ENCODE measurements at places on chromosomes 4 and X.

- no peak overlapping the region for H3K27ac ChIP-seq
- no peaks in the 10 kb centered on the region for H3K4me1 ChIP-seq
- H3K4me3 ChIP-seq: no peak overlapping the region
- H3K36me3 ChIP-seq: no peaks in the 10 kb centered on the region
Measured at GRCh38 chr4:155705664-155706063, 39.0 kb downstream of the GUCY1A1 start.

DNA sequence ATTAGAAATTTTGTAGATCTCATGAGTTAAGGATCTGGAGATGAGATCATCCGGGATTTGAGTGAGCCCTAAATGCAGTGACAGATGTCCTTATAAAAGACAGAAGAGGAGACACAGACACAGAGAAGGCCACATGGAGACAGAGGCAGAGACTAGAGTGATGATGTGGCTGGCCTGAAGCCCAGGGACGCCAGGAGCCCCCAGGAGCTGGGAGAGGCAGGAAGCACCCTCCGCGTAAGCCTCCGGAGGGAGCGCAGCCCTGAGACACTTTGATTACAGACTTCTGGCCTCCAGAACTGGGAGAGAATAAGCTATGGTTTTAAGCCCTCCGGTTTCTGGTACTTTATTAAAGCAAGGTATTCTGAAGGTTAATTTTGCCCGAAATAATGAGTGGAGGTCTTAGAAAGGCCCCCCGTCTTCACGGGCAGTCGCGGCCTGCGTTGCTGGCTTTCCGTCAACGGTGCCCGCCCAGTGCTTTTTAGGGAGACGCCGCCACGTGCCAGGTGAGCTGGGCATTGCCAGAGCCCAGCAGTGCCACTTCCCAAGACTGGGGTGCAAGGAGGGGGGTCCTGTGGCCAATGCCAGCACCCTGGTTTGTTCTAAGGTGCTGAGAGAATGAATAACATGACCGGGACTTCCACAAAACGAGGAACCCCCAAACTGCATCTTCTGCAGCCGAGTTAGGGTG, 8.1 kb downstream of the DHRSX start:
- DNase-seq: no peak
- H3K27ac ChIP-seq: no peak overlapping the region
- H3K4me1 ChIP-seq: peaks cover 7% of the 10 kb centered on the region
- no peak overlapping the region for H3K4me3 ChIP-seq
- peaks cover 21% of the 10 kb centered on the region for H3K36me3 ChIP-seq

DNA sequence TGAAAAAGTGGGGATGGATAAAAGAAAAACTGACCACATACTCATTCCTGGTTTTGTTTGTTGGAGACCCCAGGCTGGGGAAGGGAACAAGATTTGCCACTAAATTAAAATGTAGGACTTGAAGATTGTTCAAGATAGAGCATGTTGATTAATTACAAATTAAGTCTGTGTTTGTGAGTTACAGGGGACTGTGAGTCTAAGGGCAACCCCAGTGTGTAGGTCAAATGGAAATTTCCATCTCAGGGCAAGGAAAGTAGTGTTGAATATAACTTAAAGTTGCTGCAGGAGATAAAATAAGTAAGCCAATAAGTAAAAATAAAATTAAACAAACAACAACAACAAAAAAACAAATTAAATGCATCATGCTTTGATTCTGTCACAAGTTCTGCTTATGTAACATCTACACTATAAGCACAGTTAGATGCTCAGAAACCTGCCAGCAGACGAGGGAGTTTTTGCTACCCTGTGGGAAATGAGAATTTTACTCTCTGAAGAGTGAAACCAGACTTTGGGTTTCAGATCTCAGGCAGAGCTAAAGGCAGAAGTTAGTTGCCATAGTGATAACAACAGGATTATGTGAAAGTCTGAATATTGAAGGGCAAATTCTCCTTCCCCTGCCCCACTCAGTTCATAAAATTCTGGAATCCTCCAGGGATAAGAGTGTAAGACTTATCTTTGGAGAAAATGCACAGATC, 352.3 kb downstream of the GRXCR1 start:
- H3K4me1 ChIP-seq: no peaks in the 10 kb centered on the region
- H3K27ac ChIP-seq: no peak overlapping the region
- no peak for DNase-seq
- no peaks in the 10 kb centered on the region for H3K27me3 ChIP-seq
- no peaks in the 10 kb centered on the region for H3K36me3 ChIP-seq

DNA sequence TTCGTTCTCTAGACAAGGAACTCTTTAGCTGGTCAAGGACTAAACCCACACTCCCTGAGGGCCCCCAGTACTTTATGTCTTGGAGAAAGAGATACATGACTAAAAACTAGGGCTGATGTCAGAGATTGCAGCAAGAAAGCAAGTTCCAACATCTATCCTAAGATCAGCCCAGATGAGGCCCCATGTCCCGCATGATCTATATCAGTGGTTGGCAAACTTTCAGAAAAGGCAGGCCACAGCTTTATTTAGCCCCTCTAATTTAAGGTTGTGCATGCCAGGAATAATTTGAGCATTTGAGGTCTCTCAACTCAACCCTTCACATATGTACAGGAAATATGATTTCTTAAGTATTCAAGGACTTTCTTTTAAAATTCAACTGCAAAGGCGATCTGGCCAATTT, 44.1 kb upstream of the FRMD7 start:
- no peak overlapping the region for H3K4me3 ChIP-seq
- no peaks in the 10 kb centered on the region for H3K36me3 ChIP-seq
- DNase-seq: no peak
- H3K27me3 ChIP-seq: peaks cover 4% of the 10 kb centered on the region
- H3K4me1 ChIP-seq: no peaks in the 10 kb centered on the region

DNA sequence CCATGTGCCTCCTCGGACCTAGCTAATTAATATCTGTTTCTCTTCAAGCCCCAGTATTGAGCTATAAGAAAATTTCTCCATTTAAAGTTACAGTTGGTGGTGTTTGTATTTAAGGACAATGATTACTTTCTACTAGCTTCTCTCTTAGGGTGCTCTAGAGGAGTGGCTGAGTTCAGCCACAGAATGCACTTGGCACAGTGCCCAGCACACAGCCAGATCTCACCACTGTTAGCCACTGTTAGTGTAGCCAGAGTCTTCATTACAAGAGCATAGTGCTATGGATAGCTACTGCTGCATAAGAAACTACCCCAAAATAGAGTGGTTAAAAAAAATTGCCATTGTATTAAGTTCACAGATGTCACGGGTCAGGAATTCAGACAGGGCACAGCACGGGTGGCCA, 421.3 kb downstream of the BCOR start:
- H3K27ac ChIP-seq: no peak overlapping the region
- no peaks in the 10 kb centered on the region for H3K27me3 ChIP-seq
- H3K4me3 ChIP-seq: no peak overlapping the region
- no peak for DNase-seq
- H3K4me1 ChIP-seq: no peaks in the 10 kb centered on the region
- no peaks in the 10 kb centered on the region for H3K36me3 ChIP-seq

- no peaks in the 10 kb centered on the region for H3K4me1 ChIP-seq
- no peaks in the 10 kb centered on the region for H3K36me3 ChIP-seq
- no peak for DNase-seq
- no peak overlapping the region for H3K4me3 ChIP-seq
- no peaks in the 10 kb centered on the region for H3K27me3 ChIP-seq
- no peak overlapping the region for H3K27ac ChIP-seq
Measured at GRCh38 chrX:149131774-149132173, 373.3 kb downstream of the IDS start.

DNA sequence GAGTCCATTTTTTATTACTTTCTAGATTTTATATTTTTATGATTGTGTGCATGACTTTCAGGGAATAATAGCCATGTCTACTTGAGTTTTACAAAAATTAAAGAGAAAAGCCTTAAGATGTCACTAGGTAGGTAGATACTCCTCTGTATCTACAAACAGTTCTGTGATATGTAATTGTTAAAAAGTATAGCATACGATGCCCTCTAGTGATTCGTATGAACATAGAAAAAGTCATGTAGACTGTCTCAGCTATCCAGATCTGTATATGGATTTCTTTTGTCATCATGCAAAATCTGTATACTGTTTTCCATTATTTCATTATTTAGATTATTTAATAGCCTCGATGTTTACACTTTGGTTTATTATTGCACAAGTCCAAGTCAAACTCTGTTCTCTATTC, 856.6 kb downstream of the CENPC start:
- DNase-seq: no peak
- no peaks in the 10 kb centered on the region for H3K36me3 ChIP-seq
- H3K4me1 ChIP-seq: no peaks in the 10 kb centered on the region
- no peak overlapping the region for H3K27ac ChIP-seq

- H3K4me1 ChIP-seq: no peaks in the 10 kb centered on the region
- no peaks in the 10 kb centered on the region for H3K36me3 ChIP-seq
- no peak overlapping the region for H3K4me3 ChIP-seq
- no peaks in the 10 kb centered on the region for H3K27me3 ChIP-seq
- H3K27ac ChIP-seq: no peak overlapping the region
Measured at GRCh38 chr4:131052646-131053045, 1956.7 kb downstream of the C4orf33 start.

DNA sequence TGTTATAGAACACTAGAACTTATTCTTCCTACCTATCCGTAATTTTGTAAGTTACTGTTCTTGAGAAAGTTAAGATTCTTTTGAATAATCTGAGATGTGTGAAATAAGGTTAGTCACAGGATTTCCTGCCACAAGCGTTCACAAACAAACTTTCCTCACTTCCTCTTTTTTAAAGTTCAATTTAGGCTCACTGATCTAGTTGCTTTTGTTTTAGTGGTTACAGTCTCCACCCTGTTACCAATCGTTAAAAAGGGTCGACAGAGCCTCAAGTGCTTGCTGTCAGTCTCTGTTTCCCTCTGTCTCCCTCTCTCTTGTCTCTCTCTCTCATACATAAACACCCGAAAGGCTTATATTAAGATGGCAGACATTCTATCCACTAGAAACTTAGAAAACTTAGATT, 35.9 kb upstream of the STK26 start:
- H3K4me1 ChIP-seq: peaks cover 22% of the 10 kb centered on the region
- H3K27me3 ChIP-seq: peaks cover 2% of the 10 kb centered on the region
- peak overlapping the region; percentile 50 for H3K4me3 ChIP-seq
- H3K36me3 ChIP-seq: peaks cover 1% of the 10 kb centered on the region
- peak; percentile 40 for DNase-seq

DNA sequence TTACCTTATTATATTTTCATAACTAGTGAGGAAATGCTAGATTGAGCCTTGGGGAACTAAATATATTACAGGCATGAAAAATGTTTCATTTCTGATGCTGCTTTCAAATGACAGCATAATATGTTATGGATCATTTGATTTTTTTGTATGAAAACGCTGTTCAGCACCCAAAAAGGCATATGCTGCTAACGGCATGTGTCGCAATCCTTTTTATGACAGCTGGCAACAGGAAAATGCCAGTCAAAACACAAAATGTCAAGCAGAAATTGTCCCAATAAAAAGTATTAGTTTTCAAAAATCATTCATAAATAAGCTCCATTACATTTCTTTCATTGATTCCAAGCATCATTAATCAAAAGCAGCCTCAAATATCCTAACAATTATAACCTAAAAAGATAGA, 1244.5 kb downstream of the PCDH7 start:
- no peak overlapping the region for H3K4me3 ChIP-seq
- H3K4me1 ChIP-seq: no peaks in the 10 kb centered on the region
- H3K36me3 ChIP-seq: no peaks in the 10 kb centered on the region

DNA sequence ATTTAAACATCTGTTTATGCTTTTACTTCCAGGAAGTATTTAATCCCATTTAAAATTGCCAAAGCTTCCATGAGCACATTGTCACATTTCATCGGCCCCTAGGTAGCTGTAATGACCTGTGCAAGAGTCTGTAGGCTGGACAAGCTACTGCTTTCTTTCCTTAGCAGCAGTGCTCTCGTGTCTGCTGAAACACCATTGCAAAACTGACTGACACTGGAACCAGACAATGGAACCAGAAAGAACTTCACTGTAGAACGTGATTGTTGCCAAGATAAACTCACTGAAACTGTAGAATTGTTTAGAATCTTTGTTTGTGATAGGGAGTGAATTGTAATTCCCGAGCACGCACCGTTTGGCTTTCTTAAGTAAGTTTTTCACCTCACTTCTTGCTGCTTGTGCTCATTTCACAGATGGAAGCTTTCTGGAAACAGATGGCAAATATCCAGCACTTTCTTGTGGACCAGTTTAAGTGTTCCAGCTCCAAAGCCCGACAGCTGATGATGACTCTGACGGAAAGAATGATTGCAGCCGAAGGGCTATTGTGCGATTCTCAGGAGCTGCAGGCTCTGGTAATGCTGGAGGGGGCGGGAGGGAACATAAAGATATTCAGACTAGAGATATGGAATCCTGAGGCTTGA, 36.9 kb downstream of the EVC start:
- H3K4me3 ChIP-seq: no peak overlapping the region
- H3K36me3 ChIP-seq: no peaks in the 10 kb centered on the region
- no peaks in the 10 kb centered on the region for H3K27me3 ChIP-seq
- DNase-seq: no peak

DNA sequence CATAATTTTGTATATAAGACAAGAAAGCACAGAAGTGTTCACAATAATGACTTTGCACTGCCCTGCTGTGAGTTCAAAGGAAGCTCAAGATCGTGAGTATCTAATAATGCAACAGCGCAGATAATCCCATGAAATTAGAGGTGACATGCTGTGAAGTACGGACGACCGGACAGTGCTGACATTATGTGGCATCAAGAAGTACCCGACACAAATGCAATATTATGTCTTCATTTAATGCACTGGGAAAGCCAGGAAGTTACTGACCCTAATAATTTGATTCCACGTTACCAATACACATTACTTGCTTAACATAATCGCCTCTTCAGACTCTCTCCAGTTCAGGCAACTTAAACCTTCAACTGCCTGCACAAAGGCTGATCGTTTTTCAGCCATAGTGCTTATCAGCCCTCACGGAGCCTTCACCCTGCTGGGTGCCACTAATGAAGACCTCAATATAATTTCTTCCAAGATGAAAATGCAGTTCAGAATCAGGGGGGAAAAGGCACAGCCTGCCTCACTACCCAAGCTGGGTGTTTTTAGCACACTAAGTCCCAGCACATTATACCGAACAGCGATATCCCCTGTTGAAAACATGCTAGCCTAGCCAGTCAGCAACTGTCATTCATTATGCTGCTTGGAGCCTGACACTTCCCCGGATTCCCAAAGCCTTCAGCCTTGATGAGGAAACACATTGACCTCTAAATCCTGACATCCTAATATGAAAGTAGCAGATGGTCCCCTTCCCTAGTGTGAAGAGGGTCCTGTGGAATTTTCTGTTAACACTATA, 56.1 kb downstream of the SLC7A11 start:
- H3K27ac ChIP-seq: no peak overlapping the region
- no peak overlapping the region for H3K4me3 ChIP-seq
- no peaks in the 10 kb centered on the region for H3K27me3 ChIP-seq
- DNase-seq: no peak
- peaks cover 12% of the 10 kb centered on the region for H3K36me3 ChIP-seq
- no peaks in the 10 kb centered on the region for H3K4me1 ChIP-seq

GRCh38 chr4:141449927-141450326, 186.5 kb upstream of the IL15 start:
- no peak overlapping the region for H3K4me3 ChIP-seq
- no peaks in the 10 kb centered on the region for H3K36me3 ChIP-seq
- no peaks in the 10 kb centered on the region for H3K27me3 ChIP-seq

DNA sequence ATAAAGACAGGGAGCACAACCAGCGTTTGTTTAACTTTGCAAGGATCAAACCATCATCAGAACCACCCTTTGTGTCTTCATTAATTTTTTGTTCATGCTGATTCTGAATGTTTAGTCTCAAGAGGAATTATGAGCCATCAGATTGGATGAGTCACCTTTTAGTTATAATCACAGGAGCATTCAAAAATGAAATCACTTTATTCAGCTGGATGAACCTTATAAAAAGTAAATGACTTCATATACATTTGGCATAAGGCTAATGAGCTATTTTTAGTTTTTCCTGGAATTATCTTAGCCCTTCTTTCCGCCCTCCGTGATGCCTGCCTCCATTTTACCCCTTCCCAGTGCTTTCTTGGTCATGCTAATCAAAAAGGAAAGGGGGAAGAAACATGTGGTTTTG, 103.6 kb downstream of the SORBS2 start:
- no peaks in the 10 kb centered on the region for H3K27me3 ChIP-seq
- no peak overlapping the region for H3K27ac ChIP-seq
- no peak for DNase-seq
- H3K4me3 ChIP-seq: no peak overlapping the region

Data from activated CD8-positive, alpha-beta memory T cell treated with anti-CD3 and anti-CD28 coated beads, Interleukin-2, amount 10 ng/mL, durations not matched to agents 7 days and 5 days (primary cell).